Activated CD4-positive, alpha-beta T cell treated with anti-CD3 and anti-CD28 coated beads for 24 hours (primary cell): ENCODE measurements at places on chromosomes 7 and 10.

- no peak for DNase-seq
Observed at GRCh38 chr7:116577320-116577871, 52.6 kb downstream of the CAV1 start.

DNA sequence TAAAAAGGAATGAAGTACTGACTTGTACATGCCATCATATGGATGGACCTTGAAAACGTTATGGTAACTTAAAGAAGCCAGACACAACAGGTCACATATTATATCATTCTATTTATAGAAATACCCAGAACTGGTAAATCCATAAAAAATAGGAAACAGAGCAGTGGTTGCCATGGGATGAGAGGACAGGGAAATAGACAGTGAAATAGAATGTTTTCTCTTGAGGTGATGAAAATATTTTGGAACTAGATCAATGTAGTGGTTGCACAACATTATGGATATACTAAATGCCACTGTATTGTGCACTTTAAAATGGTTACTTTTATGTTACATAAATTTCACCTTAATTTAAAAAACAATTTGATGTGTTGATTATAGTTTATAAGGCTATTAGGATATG is 318.5 kb downstream of the THSD7A start:
- no peak for DNase-seq

GRCh38 chr10:121683816-121684215 is 85.6 kb upstream of the FGFR2 start:
- no peak for DNase-seq

- DNase-seq = no peak
Observed at GRCh38 chr10:130026670-130027456, 62.8 kb upstream of the EBF3 start.

- no peak for DNase-seq
Observed at GRCh38 chr10:101331956-101332355, 22.0 kb upstream of the BTRC start.

- DNase-seq = no peak
Observed at GRCh38 chr10:114022766-114023597, 20.7 kb upstream of the ADRB1 start.

- no peak for DNase-seq
Observed at GRCh38 chr7:150453181-150453580, 2.8 kb downstream of the GIMAP8 start.

GRCh38 chr7:28891192-28891875 is 66.8 kb downstream of the TRIL start:
- no peak for DNase-seq

DNA sequence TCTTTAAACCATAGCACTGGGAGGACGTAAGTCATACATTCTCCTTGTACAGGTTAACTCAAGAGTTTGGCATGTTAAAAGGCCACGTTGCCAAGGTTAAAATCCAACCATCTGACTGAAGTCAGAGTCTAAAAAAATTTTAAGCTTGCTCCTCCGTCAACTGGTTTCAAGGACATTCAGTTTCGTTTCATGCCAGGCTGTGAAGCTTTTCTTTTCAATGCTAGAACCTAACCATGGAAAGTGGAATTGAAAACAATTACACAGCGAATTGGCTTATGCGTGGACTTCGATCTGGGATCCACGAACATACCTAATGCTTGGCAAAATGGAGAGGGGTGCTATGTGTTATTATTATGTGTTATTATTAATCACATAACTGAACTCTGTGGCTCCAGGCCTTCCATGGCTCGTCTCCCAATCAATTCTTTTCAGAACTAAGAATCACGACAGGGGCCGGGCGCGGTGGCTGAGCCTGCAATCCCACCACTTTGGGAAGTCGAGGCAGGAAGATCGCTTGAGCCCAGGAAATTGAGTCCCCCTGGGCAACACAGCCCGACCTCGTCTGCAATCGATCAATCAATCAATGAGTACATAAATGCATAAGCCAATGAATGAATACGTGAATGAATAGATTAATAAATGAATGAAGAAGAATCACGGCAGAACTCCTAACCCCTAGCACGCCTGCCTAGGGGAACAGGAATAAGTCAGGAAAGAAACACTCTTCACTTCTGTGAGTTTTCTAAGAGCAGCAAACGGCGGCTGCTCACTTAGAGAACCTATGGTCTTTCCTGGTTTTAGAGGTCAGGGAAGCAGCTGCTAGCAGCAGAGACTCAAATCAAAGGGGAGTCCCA is 733 bp upstream of the ARL5B start:
- DNase-seq = no peak

DNA sequence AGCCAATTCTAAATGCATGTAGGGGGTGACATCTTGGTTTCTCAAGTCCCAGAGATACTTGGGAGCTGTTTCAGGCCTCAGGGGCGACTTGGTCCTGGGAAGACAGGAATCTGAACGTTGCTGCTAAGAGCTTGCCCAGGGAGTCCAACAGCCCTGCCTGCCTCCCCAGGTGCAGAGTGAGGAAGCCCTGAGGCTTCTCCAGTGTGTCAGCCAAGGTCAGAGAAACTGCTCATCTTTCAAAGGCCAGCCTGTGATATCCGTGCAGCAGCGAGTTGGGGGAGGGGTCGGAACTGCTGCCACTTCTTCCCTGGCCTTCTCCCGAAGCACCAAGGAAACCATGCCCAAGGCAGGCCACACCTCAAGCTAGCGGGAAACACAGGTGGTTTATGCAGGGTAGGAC is 9.7 kb downstream of the GDF2 start:
- no peak for DNase-seq

DNA sequence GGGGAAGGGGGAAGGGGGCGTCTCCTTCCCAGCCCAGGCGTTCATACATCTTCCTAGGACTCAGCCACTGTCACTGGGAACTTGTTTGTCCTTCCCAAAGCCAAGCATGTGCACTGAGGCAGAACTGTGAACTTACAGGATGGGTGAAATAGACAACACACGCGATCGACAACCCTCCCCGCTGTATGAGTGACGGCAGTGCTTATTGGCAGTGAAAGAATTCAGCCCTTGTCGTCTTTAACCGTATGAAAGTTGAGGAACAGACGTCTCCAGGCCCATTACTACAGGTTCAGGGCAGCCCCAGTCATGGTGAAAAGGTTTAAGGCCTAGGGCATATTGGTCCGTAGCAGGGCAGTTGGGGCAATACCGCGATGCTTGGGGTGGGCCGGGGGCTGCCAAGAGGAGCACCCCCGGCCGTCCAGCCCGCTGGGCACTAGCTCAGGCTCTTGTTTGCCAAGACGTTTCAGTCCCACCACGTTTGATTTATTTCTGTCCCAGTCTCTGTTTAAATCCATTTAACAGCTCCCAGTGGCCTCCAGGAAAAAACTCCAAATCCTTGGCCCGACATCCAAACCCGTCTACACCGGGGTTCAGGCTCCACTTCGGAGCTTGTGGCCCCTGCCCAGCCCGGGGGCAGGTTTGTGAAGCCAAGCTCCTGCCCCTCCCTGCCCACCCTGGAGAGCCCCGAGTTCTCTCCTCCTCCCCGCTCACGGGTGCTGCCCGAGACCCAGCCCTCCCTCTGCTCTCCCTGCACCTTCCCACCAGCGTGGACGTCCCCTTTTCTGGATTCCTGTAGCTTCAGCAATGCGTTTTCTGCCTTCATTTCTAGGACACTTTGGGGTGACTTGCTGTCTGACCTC is 159.8 kb downstream of the DNAJB6 start:
- DNase-seq = no peak

GRCh38 chr7:155296006-155296787 is 1.5 kb upstream of the INSIG1 start:
- no peak for DNase-seq

DNA sequence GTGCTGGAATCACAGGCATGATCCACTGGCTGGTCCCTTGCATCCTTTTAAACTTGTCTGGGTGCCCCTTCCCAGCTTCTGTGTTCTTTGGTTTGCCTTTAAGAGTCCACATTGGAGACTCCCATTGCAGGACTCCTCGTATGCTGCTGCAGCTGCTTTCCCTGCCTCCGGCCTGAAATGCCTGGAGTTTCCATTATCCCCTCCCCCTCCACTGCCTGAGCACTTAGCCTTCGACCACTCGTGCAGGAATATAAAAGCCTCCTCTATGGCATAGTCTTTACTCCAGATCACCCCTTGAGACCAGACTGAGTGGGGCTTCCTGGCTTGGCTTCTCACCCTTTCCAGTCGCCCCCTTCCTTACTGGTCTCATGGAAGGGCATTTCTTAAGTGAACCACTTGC is 80.2 kb downstream of the RHOBTB1 start:
- DNase-seq = no peak

DNA sequence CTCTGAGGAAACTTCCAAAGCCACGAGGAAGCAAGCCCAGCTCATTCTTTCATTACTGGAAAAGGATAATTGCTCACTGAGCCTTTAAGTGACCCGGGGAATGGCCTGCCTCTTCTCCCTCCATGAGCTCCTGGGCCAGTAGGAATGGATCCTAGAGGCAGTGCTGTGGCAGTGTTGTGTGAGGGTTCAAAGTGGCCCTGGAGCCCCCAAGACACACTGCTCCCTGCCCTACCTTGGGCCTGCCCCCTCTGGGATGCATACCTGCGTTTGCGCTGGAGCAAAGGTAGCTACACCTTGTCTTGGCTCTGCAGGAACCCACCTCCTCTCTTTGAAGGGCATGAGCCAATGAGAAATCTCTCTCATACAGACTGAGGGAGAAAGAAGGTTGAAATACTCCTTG is 115.8 kb upstream of the ANLN start:
- no peak for DNase-seq

- DNase-seq = no peak
Observed at GRCh38 chr10:129522041-129522585, 55.1 kb downstream of the MGMT start.

GRCh38 chr7:81577642-81578340 is 192.1 kb downstream of the HGF start:
- DNase-seq = no peak

DNA sequence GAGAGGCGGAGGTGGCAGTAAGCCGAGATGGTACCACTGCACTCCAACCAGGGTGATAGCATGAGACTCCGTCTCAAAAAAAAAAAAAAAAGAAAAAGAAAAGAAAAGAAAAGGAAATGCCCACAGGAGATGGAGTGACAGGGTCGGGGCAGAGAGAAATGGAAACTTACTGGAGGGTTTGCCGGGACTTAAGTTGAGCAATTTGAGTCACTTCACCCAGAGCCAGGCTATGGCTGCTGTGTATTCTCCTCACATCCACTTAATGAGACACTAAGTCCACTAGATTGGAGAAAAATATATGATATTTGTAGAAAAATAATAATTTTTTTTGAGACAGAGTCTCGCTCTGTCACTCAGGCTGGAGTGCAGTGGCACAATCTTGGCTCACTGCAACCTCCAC is 4.6 kb upstream of the PFKFB3 start:
- no peak for DNase-seq

GRCh38 chr10:22849077-22849805 is 78.6 kb upstream of the ARMC3 start:
- no peak for DNase-seq

DNA sequence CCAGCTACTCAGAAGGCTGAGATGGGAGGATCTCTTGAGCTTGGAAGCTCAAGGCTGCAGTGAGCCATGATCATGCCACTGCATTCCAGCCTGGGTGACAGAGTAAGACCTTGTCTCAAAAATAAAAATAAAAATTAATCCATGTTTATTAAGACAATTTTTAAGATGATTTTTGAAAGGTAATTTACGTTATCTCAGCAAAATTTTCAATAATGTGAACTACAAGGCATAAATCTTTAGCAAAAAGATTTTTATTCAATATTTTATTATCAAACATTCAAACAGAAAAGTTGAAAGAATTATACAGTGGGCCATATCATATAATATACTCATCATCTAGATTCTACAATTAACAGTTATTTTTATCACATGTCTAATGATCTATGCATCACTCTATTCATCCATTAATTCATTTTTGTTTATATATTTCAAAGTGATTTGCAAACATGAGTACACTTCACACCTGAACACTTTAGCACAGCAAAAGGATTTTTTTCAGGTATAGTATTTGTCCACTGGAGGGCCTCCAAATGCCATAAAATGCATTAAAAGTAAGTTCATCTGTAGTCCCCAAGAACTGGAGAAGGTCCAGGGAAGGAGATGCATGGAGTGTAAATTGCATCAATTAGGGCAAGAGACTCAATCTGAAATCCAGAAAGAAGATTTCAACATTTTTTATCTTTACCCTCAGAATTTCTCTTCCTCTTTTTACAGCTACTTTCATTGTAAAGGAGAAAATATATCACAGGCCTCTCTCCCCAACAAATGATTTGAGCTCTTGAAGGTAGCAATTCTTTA is 38.6 kb upstream of the RSBN1L start:
- no peak for DNase-seq

- no peak for DNase-seq
Observed at GRCh38 chr7:1899196-1899595, 229.1 kb downstream of the ELFN1 start.

DNA sequence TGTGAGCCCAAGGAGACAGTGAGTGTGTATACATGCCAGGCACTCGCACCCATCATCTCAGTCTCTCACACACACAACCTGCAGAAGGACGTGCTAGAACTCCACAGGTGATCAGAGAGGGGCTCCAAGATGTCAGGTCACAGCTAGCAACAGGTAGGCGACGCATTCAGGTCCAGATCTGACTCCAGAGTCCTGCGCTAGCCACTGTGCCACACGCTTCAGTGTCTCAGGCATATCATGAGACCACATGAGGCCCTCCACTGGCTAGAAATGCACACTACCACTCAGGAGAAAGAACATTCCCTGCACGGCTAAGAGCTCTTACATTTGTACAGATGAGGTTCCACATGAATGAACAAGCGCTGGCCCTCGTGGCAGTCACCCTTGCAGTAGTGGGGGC is 11.5 kb downstream of the AKR1B1 start:
- no peak for DNase-seq

- DNase-seq = no peak
Observed at GRCh38 chr7:42055171-42055570, 181.8 kb downstream of the GLI3 start.

DNA sequence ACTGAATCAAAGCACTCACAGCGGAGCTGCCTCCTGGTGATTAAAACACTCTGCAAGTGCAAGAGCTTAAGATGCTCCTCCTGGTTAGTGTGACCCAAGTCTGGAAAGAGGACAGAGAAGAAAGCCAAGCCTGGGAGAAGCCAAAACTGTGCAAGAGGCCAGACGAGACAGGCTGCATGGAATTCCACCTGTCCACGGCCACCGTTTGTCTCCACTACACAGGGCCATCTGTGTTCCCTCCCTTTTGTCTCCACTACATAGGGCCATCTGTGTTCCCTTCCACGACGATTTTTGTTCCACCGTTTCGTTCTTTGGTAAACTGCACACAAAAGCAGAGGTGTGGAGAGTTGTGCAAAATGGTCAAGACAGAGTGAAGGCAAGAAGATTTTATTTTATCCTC is 233.0 kb downstream of the DIP2C start:
- no peak for DNase-seq

DNA sequence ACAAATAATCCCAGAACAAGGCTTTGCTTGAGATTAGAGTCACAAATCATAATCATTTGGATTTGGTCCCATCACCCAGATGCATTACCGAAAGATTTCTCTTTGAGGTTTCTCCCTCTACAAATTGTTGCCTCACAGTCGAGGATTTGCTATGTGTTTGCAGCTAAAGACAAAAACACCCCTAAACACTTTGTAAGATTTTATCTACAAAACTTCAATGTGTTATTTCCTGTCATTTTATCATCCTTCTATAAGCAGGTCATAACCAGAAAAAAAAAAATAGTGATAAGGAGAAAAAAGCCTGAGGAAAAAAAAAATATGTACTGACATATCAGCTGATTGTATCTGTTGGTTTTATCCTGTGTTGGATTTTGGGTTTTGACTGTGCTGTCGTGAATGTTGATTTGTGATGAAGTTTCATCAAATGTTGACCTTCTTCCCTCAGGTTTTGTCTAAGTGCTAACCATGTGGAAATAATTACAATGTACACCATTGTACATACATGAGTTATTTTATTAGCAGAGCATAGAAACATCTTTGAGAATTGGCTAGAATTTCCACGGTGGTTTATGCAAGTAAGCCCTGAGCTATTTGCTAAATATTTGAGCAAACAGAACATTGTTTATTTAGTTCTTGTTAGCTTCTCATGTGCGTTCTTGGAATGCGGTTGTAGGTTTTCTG is 274.4 kb downstream of the NEBL start:
- no peak for DNase-seq
